AML-193 (cell line): ENCODE measurements at places on chromosomes 5 and 9.

- no peak for DNase-seq
These were observed 123.9 kb downstream of the SLIT3 start for GRCh38 chr5:169176709-169177694.

DNA sequence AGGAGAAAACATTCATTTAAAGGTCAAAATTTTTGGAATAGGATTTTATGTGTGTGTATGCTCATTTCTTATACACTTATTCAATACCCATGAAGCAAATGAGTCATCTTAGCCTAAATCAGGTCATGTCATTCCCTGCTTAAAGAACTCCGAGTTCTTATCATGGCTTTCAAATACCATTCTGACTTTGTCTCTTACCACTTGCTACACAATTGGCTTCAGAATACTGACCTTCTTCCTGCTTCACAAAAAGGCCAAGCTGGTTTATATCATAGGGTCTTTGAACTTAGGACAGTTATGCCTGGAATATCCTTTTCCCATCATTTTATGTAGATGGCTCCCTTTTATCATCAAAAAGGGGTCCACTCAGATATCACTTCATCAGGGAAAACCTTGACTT, 652.2 kb upstream of the WWC1 start:
- no peak for DNase-seq

GRCh38 chr5:75536694-75537360, 25.1 kb downstream of the POLK start:
- DNase-seq = no peak

DNA sequence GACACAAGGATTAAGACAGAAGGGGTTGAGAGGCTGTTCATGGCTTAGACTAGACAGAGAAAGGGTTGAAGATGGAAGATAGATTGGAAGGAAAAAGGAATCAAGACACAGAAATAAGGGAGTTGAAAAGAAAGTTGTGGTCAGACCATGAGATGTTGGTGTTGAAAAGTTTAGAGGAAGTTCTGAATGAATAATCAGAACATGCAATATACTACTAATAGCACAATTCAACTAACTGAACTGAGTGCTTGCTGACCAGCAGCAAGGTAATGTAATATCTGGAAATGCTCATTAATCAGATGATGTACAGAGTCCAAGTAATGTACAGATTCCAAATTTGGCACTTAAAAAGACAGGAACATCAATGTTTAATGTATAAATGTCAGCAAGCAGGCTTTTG, 10.6 kb upstream of the NNT start:
- DNase-seq = peak; percentile 41

DNA sequence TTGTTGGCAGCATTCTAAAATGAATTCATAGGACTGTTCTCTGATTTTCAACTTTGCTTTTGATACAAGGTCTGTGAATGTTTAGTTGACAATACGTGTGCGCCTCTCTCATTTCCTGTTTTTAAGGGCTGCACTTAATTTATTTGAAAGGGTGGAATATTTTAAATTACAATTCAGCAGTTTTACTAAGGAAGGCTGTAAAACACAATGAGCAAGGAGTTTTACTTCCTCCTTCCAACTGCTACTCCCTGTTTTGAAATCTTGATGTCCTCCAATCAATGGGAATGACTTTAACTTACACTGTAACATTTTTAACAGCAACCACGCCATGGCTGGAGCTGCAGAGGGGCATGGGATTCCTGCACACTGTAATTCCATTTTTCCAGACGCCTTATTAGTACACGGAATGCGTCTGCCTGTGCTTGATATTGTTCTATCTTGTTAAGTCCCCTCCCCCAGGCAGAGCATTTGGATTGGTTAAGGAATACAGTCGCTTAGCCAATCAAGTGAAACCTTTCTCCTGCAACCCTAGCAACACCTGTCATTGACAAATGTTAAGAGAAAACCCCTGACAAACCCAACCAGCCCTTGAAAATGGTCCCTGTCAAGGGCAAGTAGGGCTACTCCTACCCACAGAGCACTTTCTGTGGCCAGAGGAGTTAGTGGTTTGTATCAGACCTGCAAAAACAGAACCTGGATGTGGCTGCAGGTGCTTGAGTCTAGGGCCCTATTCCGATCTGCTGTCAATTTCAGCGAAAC, 12.5 kb upstream of the ZSWIM6 start:
- DNase-seq = no peak

GRCh38 chr5:181204113-181204825, 727 bp downstream of the TRIM7 start:
- no peak for DNase-seq

GRCh38 chr9:114205171-114206015, 50.1 kb downstream of the COL27A1 start:
- DNase-seq = no peak

DNA sequence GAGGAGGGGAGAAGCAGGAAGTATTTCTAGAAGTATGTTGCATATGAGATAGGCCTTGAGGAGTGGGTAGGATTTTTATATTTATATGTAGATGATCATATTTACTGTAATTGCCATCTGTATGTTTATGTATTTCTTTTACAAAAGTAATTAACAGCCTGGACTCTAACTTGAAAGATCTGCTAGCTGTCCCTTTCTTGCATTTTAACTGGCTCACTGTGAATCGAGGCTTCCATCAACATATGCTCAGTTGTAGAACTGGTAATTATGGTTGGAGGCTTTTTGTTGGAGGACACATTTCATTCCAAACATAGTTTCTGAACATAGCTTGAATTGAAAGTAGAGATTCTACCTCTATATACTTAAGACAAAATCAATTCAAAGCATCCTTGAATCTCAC, 23.4 kb downstream of the ABLIM3 start:
- DNase-seq = no peak

DNA sequence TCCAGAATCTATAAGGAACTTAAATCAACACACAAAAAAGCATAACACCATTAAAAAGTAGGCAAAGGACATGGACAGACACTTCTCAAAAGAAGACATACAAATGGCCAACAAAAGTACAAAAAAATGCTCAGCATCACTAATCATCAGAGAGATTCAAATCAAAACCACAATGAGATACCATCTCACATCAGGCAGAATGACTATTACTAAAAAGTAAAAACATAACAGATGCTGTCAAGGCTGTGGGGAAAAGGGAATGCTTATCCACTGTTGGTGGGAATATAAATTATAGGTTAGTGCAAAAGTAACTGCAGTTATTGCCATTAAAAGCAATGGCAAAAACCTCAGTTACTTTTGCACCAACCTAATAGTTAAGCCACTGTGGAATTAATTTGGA, 32.2 kb upstream of the SPATA31D4 start:
- DNase-seq = no peak

DNA sequence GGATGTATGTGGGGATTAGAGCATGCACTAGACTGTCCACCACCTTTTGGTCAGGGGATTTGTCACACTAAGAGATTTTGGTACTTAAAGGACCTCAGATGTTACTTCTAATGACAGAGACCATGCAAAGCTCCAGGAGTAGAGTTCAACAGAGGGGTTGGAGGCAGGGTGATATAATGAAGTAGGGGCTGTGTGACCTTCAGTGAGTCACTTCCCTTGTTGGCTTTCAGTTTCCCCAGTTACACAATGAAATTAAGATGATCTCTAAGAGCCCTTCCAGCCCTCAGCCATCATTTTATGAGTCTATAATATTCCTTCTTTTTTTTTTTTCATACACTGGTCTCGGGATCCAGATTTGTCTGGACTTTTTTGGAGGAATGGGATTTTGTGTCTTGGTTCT, 26.8 kb downstream of the GLRA1 start:
- no peak for DNase-seq

GRCh38 chr5:149641000-149641576, 59.8 kb downstream of the ARHGEF37 start:
- no peak for DNase-seq

DNA sequence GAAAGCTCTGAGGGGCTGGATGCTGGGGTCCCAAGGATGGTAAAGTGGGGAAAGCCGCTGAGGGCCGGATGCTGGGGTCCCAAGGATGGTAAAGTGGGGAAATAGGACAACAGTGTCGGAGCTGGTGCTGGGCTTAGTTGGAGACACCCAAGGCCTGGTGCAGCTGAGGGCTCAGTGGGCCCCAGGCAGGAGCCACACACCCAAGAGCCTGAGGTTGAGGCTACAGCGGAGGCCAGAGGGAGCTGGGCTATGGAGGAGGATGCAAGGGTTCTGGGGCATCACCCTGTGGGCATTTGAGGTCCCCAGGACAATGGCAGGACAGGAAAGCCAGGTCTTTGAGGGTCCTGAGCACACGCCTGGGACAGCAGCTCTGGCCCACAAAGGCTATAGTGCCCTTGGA, 19.1 kb upstream of the SLC9A3 start:
- DNase-seq = no peak

GRCh38 chr5:153350175-153350883, 140.1 kb upstream of the GRIA1 start:
- no peak for DNase-seq
